ENCODE measurements at places on chromosomes 12 and 14. TPM values are rescaled to one million over a fixed set of nuclear protein-coding genes. Genes with fewer than 3 reads are reported as not detected.

Gene ABCC9
- 0.32 TPM for polyA plus RNA-seq

Gene LRP1-AS
- not detected for polyA plus RNA-seq

Gene STYK1
- polyA plus RNA-seq = 0.26 TPM

Gene KLRD1
- polyA plus RNA-seq = 0.52 TPM

Gene DCN
- polyA plus RNA-seq = not detected

Gene CPNE6
- 2.3 TPM for polyA plus RNA-seq

Gene AVPR1A
- 0.06 TPM for polyA plus RNA-seq

Gene TAC3
- 2.5 TPM for polyA plus RNA-seq

Gene TNFAIP2
- polyA plus RNA-seq = 6.1 TPM

Gene FOXM1
- 0.31 TPM for polyA plus RNA-seq

Gene C12orf76
- 202 TPM for polyA plus RNA-seq

Gene SLC6A12
- polyA plus RNA-seq = 0.22 TPM

Gene GAS2L3
- polyA plus RNA-seq = 0.98 TPM

Gene MYL2
- polyA plus RNA-seq = not detected

Gene MDM1
- polyA plus RNA-seq = 35.5 TPM

Gene RHEBL1
- polyA plus RNA-seq = not detected

Gene PROX2
- polyA plus RNA-seq = not detected

Gene ACSS3
- polyA plus RNA-seq = 0.52 TPM

Gene ATP5MC2
- 331 TPM for polyA plus RNA-seq

Gene RNU4-1
- under 0.01 TPM for polyA plus RNA-seq

Gene C12orf56
- polyA plus RNA-seq = 0.06 TPM

Gene KRT77
- not detected for polyA plus RNA-seq

Gene RD3L
- polyA plus RNA-seq = 0.69 TPM

Gene TRPV4
- polyA plus RNA-seq = not detected

Gene TMEM52B
- polyA plus RNA-seq = not detected

Gene FLVCR2
- not detected for polyA plus RNA-seq

Gene RASAL1
- polyA plus RNA-seq = 0.14 TPM

Gene TSPAN8
- not detected for polyA plus RNA-seq

Gene SMAGP
- polyA plus RNA-seq = not detected

Gene SERPINA12
- polyA plus RNA-seq = not detected

Gene ARHGEF25
- polyA plus RNA-seq = 12.9 TPM

Gene MARCHF9
- 34.5 TPM for polyA plus RNA-seq

Gene KLRG1
- polyA plus RNA-seq = 4.7 TPM

Gene GPR135
- 3.0 TPM for polyA plus RNA-seq

Gene KRT74
- not detected for polyA plus RNA-seq

Gene FIGNL2
- 0.21 TPM for polyA plus RNA-seq
